ENCODE measurements at places on chromosomes 16 and 17. TPM values are rescaled to one million over a fixed set of nuclear protein-coding genes. Genes with fewer than 3 reads are reported as not detected.
A peak's percentile ranks its signal among the peaks of the same experiment; 100 is the strongest.

- no peak overlapping the region for H3K27ac ChIP-seq
- H3K27me3 ChIP-seq = no peaks in the 10 kb centered on the region
- H3K4me1 ChIP-seq = no peaks in the 10 kb centered on the region
- no peaks in the 10 kb centered on the region for H3K36me3 ChIP-seq
- no peak overlapping the region for H3K4me3 ChIP-seq
Measured at GRCh38 chr17:41211845-41212466, 14.5 kb upstream of the KRTAP9-2 start.

Gene CLDN9
- total RNA-seq = 0.79 TPM

Gene P2RX5
- 0.66 TPM for total RNA-seq

Gene CEMP1
- 0.63 TPM for total RNA-seq

- no peak overlapping the region for H3K4me3 ChIP-seq
- DNase-seq = no peak
- H3K4me1 ChIP-seq = peaks cover 4% of the 10 kb centered on the region
Measured at GRCh38 chr16:66668777-66669444, 27.6 kb downstream of the CMTM4 start.

DNA sequence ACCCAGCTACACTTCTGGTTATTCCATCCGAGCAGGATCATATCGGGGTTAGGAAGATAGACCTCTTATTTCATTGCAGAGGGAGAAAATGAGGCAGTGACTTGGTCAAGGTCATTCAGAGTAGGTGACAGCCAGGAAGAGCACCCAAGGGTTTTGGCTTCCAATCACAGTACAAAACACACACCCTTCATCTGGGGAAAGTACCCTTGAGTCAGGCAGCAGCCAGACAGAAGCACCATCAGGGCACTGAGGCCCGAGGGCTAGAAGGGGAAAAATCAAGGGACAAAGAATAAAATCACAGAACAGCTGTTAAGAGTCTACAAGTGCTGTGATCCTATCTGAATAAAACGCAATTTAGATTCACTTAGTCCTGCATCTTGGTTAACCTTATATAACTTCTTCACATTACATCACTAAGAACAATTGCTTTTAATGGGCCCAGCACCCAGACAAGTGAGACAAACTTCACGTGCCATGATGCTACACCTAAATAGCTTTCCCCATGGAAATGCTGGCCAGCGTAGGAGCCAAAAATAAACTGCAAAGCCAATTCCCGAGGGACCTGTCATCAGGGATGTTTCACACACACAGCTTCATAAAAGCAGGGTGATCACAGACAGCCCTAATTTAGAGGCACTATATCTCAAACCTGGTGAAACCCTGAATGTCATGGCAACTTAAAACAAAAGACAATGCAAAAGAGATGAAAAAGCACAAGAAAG is 4.9 kb downstream of the UBE2O start:
- H3K36me3 ChIP-seq = no peaks in the 10 kb centered on the region
- H3K27ac ChIP-seq = no peak overlapping the region
- H3K4me1 ChIP-seq = peaks cover 28% of the 10 kb centered on the region
- DNase-seq = no peak
- no peak overlapping the region for H3K4me3 ChIP-seq

Gene CCL16
- not detected for total RNA-seq

DNA sequence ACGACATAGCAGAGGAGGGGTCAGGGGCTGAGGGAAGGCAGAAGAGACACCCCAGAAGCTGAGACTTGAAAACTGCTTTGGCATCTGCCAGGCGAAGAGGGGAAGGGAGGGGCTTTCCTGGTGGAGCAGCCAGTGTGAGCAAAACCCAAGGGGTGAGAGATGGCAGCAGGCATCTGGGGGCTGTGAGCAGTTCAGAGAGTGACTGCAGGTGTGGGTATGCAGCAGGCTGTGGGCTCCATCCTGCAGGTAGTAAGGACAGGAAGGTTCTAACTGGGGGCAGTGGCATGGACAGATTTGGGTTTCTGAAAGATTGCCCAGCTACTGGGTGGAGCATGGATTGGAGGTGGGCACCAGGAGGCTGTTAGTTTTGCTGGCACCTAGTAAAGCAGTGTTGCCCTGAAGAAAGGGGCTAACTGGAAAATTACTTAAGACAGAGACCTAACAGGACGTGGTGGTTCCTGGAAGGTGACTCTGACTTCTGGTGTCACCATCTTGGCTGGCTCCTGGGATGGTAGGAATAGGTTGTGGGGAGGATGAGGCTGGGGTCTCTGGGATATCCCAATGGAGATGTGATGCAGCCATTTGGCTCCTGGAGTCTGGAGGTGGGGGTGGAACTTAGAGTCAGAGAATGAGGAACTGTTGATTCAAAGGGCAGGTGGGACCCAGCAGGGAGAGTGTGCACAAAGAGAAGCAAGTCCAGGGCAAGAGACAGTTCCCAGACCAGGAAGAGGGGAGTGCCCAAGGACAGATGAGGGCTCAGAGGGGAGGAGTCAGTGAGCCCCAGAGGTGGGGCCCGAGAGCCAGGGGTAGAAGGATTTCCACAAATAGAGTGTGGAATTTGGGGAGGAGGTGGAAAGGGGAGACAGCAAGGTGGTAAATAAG is 11.2 kb downstream of the BCL7C start:
- H3K36me3 ChIP-seq = no peaks in the 10 kb centered on the region
- no peak for DNase-seq
- H3K27ac ChIP-seq = no peak overlapping the region
- H3K27me3 ChIP-seq = no peaks in the 10 kb centered on the region
- H3K4me3 ChIP-seq = no peak overlapping the region
- H3K4me1 ChIP-seq = no peaks in the 10 kb centered on the region

- peak overlapping the region; percentile 99 for H3K4me3 ChIP-seq
- H3K4me1 ChIP-seq = peaks cover 5% of the 10 kb centered on the region
- no peaks in the 10 kb centered on the region for H3K27me3 ChIP-seq
- no peak overlapping the region for H3K27ac ChIP-seq
Measured at GRCh38 chr16:4626396-4626795, 1.8 kb downstream of the MGRN1 start.

- no peaks in the 10 kb centered on the region for H3K4me1 ChIP-seq
- no peaks in the 10 kb centered on the region for H3K27me3 ChIP-seq
Measured at GRCh38 chr16:67449336-67449735, 18.4 kb downstream of the HSD11B2 start.

Gene ST6GALNAC1
- 1.7 TPM for total RNA-seq

Gene SPN
- total RNA-seq = not detected

Gene NPIPA7
- 4.7 TPM for total RNA-seq

Gene P2RX1
- 0.23 TPM for total RNA-seq

- H3K4me1 ChIP-seq = no peaks in the 10 kb centered on the region
- no peak overlapping the region for H3K27ac ChIP-seq
- no peak overlapping the region for H3K4me3 ChIP-seq
- H3K27me3 ChIP-seq = no peaks in the 10 kb centered on the region
- no peak for DNase-seq
Measured at GRCh38 chr16:83102336-83102735, 475.6 kb downstream of the CDH13 start.

Gene NHLRC4
- not detected for total RNA-seq

DNA sequence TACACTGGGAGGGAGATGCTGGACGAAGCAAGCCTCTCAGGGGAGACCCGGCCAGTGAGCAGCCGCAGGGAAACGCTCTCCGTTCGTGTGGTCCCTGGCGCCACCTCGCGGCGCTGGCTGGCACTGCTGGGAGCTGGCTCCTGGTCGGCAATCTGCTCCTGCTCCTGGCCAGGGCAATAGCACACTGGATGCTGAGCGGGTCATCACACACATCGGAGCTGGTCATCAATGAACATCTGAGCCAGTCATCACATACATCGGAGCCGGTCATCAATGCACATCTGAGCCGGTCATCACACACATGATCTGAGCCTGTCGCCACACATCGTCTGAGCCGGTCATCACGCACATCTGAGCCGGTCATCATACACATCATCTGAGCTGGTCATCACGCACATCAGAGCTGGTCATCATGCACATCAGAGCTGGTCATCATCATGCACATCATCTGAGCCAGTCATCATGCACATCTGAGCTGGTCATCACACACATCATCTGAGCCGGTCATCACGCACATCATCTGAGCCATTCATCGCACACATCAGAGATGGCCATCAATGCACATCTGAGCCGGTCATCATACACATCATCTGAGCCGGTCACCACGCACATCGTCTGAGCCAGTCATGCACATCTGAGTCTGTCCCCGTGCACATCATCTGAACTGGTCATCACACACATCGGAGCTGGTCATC is 217.3 kb downstream of the RBFOX3 start:
- no peak overlapping the region for H3K27ac ChIP-seq
- H3K27me3 ChIP-seq = no peaks in the 10 kb centered on the region
- H3K36me3 ChIP-seq = no peaks in the 10 kb centered on the region
- H3K4me3 ChIP-seq = no peak overlapping the region
- peak; percentile 89 for DNase-seq

Gene HCFC1R1
- total RNA-seq = 44.9 TPM

Gene CIITA
- total RNA-seq = 0.27 TPM

DNA sequence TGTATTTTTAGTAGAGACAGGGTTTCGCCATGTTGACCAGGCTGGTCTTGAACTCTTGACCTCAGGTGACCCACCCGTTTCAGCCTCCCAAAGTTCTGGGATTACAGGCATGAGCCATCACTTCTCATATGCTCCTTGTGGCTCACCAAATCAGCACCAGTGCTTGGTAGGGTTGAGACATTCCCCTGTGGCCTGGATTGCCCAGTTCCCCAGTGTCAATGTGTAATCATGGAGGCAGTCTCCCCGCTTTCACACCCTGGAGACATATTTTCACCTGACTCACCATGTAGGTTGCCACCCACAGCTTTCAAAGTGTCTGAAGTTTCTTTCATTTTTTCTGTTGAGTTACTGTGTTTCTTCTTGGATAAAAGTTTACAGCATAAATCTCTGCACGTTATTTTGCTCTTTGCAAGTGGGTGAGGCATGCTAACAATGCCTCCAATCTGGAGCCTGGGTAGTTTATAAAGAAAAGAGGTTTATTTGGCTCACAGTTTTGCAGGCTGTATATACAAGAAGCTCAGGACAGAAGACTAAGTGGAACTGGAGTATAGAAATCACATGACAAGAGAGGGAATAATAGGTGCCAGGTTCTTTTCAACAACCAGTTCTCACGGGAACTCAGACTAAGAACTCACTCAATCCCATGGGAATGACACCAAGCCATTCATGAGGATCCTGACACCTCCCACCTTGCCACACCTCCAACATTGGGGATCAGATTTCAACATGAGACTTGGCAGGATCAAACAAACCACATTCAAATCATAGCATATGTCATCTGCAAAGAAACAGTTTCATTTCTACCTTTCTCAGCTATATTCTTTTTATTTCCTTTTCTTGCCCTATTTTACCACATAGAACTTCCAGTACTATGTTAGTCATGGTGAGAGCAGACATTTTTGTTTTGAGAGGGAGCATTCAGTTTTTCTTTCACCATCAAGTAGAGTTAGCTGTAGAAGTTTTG is 113.2 kb downstream of the PHKB start:
- H3K36me3 ChIP-seq = no peaks in the 10 kb centered on the region
- H3K4me1 ChIP-seq = no peaks in the 10 kb centered on the region
- no peak overlapping the region for H3K4me3 ChIP-seq
- H3K27ac ChIP-seq = no peak overlapping the region
- H3K27me3 ChIP-seq = no peaks in the 10 kb centered on the region

- H3K4me1 ChIP-seq = peaks cover 67% of the 10 kb centered on the region
- H3K27me3 ChIP-seq = no peaks in the 10 kb centered on the region
- DNase-seq = no peak
- no peaks in the 10 kb centered on the region for H3K36me3 ChIP-seq
- H3K27ac ChIP-seq = peak overlapping the region; percentile 25
- H3K4me3 ChIP-seq = no peak overlapping the region
Measured at GRCh38 chr16:11360641-11361373, 15.5 kb downstream of the RMI2 start.

GRCh38 chr17:79490530-79490929 is 120.3 kb downstream of the RBFOX3 start:
- no peak overlapping the region for H3K4me3 ChIP-seq
- no peaks in the 10 kb centered on the region for H3K4me1 ChIP-seq
- no peaks in the 10 kb centered on the region for H3K27me3 ChIP-seq
- no peak overlapping the region for H3K27ac ChIP-seq

- H3K27me3 ChIP-seq = 0 out of 2 replicates have a peak, but pooled peaks cover 1% of the 10 kb centered on the region
- DNase-seq = no peak
- H3K36me3 ChIP-seq = no peaks in the 10 kb centered on the region
Measured at GRCh38 chr17:77066165-77066564, 74.6 kb upstream of the SEC14L1 start.

DNA sequence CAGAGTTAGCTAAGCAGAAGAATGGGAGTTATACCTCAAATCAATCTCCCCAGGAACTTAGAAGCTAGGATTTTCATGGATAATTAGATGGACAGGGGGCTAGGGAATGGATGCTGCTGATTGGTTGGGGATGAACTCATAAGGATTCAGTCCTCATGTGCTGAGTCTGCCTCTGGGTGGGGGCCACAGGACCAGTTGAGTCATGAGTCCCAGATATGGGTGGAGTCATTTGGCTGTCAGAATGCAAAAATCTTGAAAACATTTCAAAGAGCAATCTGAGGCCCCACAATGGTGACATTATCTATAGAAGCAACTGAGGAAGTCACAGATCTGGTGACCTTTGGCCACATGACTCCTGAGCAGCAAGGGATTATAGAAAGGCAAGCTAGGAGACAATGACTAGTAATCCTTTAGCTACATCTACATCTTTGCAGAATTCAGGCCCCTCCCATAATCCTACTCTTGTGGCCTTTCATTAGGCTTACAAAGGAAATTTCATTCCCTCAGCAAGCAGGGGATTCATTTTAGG is 82.6 kb upstream of the CCL2 start:
- no peaks in the 10 kb centered on the region for H3K4me1 ChIP-seq
- 0 out of 2 replicates have a peak, but pooled peaks cover 1% of the 10 kb centered on the region for H3K27me3 ChIP-seq
- no peak overlapping the region for H3K4me3 ChIP-seq
